ENCODE measurements at places on chromosomes 13 and 19.

DNA sequence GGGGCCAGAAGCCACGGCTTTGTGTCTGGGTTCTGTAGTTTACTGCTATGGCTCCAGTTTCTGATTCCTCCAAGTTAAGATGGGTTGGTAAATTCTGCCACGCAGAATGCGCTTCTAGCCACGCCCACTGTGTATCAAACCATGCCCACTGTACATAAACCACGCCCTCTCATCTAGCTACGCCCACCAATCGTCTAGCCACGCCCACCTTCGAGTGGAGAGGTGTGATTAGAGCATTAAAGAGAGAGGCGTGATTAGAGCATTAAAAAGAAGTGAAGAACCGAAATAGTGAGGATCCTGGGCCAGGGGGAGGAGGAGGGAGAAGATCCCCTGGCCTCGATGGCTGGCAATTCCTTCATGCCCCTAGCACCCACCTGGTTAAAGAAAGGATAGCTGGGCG lies 43.7 kb upstream of the ADGRE5 start:
- DNase-seq = peak; percentile 62

GRCh38 chr13:107251341-107251740 lies 683.4 kb upstream of the ARGLU1 start:
- no peak for DNase-seq

DNA sequence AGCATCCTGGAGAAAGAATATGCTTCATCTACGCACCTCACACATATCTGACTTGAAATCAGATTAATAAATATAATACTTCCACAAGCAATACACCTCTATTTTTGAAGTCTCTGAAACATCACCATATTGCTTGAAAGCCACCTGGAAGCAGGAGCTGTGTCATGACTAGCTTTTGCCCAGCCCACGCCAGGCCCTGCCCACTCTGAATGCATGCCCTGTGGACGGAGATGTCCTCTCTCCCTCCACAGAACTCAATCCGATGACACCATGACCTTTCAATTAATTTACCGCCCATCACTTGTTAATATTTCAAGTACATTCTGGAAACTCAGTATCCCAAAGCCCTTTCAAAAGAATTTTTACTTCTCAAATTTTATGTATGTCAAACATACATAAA lies 108.0 kb downstream of the TBC1D4 start:
- no peak for DNase-seq

GRCh38 chr13:95184317-95184716 lies 116.9 kb downstream of the ABCC4 start:
- no peak for DNase-seq

DNA sequence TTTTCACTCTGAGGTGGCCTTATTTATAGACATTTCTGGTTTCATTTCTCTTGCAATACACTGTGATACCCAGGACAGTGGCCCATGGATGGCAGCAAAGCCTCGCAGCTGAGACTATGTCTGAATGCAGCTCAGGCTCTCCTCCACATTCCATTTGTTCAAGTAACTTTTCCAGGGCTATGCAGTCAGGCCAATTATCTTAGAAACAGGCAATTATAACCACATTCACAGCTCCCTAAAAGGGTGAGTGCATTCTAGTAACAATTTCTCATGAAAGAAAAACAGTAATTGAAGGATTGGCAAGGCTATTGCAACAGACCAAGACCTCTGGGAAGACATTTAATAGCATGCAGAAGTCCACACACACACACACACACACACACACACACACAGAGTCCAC lies 264.0 kb downstream of the TBC1D4 start:
- DNase-seq = no peak

GRCh38 chr13:104473936-104474335 lies 1407.7 kb upstream of the SLC10A2 start:
- no peak for DNase-seq

DNA sequence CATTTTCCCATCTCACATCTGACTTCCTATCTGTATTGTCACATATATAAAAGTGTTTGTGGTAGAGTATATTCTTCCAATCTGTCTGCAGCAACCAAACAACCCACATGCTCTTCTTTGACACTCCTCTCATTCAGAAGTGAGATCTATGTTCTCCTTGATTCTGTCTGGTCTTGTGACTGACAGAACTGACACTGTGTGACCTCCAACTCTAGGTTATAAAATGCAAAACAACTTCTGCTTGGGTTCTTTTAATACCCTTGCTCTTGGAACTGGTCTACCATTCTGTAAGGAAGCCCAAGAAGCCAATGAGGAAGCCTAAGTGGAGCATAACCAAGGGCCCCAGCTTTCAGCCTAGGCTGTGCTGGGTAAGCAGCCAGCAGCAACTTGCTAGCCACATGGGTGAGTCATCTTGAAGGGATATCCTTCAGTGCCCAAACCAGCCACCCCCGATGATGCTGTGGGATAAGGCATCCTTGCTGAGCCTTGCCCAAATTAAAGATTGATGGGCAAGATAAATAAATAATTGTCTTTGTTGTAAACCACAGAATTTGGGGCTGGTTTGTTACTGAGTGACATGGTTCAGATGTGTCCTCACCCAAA lies 18.4 kb upstream of the ITM2B start:
- DNase-seq = no peak

DNA sequence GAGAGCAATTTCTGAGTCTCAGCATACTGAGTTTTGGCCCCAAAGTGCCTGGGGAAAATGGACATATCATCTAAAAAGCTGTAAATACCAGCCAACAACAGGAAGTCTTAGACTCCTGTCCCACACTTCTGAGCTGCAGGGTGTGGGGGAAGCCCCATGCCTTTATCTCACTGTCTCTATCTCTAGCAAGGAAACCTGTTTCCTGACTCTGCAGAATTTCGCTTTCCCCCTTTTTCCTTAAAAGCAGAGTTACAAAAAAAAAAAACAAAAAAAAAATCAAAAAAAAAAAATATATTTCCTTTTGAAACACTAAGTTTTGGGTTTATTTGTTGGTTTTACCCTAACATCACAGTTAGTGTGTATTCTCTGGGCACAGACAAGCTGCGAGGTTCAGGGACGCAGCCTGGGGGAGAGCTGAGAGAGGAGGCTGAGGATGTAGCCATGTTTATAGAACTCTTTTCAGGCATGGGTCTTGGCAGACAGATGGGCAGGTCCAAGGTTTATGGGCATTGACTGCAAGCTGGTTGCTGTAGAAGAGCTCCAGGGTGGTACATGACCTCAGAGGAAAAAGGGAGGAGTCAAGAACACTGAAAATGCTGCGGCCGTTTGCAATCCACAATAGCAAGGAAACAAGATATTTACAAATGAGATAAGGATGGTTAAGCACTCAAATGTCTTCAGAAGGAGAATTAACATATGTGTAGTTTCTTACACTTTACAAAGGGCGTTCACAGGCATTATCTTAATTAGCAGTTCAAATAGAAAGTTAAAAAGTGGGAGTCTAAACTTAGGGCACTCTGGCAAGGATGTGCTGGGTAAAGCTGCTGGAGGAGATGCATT lies 4.9 kb downstream of the MBNL2 start:
- DNase-seq = peak; percentile 68

DNA sequence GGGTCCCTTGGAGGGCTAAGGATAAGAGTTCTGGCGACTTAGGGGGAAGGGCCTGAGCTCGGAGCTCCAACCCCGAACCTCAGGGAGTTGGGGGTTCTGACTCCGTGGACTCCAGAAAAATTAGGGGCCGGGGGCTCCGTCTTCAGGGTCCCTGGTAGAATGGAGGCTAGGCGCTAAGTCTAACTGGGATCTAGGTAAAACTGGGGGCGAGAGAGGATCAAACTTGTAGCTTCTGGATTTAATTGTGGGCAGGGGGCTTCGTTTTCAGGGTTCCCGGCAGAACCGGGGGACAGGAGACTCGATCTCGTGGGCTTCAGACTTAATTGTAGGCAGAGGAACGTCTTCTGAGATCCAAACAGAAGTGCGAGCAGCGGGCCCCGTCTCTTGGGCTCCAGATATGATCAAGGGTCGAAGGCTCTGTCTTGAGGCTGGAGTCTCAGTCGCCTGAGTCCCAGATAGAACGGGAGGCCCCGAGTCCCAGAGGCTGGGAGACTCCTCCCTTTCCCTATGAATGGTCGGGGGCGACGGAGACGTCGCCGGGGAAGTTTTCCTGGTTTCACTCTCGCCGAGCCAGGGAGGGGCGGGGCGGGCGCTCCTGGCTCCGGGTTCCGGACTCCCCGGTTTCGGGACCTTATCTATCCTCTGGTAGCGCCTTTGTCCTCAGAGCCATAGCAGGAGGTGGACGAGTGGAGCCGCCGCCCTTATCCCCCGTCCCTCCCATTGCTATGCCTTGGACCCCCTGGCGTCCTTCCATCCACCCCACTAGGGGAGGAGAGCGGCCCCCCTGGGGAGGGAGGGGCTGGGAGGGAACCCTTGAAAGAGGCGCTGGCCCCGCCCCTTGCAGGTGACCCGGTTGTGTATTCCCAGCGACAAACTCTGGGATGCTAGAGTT lies 1.3 kb downstream of the NECTIN2 start:
- no peak for DNase-seq

- no peak for DNase-seq
Observed at GRCh38 chr13:112179995-112180394, 113.0 kb downstream of the SOX1 start.

GRCh38 chr13:39521701-39522100 lies 81.3 kb downstream of the LHFPL6 start:
- no peak for DNase-seq

GRCh38 chr19:48633148-48634035 lies 3.8 kb downstream of the DBP start:
- peak; percentile 9 for DNase-seq

- DNase-seq = no peak
Observed at GRCh38 chr19:18910010-18910409, 9.2 kb downstream of the COPE start.

DNA sequence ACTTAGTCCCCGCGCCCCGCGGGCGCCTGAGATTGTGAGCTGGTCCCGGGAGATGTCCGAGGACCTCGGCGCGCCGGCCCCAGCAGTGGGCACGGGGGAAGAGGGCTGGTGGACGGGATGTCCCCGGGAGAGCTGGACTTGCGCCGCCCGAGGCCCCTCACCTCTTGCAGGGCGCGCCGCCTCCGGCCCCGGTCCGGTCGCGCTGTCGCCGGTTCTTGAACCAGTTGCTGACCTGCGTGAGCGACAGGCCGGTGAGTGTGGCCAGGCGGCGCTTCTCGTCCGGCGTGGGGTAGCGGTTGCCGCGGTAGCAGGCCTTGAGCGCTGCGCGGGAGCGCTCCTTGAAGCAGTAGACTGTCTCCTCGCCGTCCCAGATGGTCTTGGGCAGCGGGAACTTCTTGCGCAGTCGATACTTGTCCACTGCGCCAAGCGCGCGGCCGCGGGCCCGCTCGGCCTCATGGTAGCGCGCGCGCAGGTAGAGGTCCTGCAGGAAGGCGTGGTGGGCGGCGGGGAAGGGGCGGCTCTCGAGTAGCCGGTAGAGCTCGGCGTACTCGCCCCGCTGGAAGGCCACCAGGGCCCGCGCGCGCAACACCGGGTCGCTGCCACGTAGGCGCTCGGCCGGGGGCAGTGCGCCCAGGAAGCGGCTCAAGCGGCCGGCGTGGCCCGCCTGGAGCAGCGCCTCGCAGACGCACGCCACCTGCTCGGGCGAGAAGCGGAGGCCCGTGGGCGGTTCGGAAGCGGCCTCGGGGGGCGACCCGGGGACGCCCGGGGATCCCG lies 984 bp downstream of the SIX5 start:
- no peak for DNase-seq

- DNase-seq = peak; percentile 9
Observed at GRCh38 chr19:5487222-5487621, 32.0 kb downstream of the ZNRF4 start.

GRCh38 chr19:1093811-1094553 lies 1.2 kb downstream of the POLR2E start:
- no peak for DNase-seq

- no peak for DNase-seq
Observed at GRCh38 chr19:17743874-17744580, 7.2 kb upstream of the FCHO1 start.

GRCh38 chr19:1133471-1133929 lies 29.7 kb downstream of the GPX4 start:
- peak; percentile 55 for DNase-seq

- DNase-seq = no peak
Observed at GRCh38 chr19:46947866-46948265, 71.8 kb upstream of the NPAS1 start.

GRCh38 chr19:2627319-2627829 lies 75.1 kb downstream of the GNG7 start:
- peak; percentile 77 for DNase-seq

DNA sequence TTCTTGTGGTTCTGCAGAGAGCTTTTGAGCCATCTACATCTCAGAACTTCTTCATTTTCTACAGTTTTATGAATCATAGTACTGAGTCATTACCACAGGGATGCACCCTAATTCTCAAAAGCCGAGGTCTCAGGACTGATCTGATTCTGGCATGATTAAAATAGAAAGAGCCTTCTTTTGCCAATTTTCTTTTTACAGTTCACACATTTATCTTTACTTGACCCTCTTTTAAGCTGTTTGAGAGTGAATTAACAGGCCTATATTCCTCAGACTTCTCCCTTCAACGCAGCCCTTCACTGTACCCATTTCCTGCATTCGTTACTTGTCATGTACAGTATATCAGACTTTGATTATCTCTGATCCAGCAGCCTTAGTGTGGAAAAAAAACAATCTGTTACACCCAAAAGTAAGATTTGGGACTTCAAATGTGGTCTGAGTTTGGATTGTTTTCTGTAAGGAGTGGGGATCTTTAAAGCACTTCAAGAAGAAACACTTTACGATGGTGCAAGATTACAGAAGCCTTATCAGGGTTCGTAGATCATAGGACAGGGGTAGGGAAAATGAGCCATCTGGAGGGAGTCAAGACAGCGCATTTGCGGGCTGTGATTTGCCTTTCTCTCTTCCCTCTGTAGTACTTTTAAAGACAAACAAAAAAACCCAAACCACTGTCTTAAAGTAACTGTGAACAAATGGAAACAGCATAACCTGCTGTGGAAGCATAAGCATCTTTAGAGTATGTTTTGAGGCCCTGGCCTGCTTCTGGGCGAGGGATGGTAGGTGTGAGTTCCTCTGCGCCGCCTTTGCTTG lies 15.3 kb upstream of the GPR183 start:
- no peak for DNase-seq

GRCh38 chr19:51737924-51738323 lies 13.8 kb downstream of the FPR1 start:
- DNase-seq = no peak

- no peak for DNase-seq
Observed at GRCh38 chr13:76854894-76855293, 31.3 kb downstream of the KCTD12 start.
